ENCODE measurements at places on chromosomes 2 and 18.

GRCh38 chr18:10476338-10476791 is 21.9 kb downstream of the APCDD1 start:
- DNase-seq = no peak

DNA sequence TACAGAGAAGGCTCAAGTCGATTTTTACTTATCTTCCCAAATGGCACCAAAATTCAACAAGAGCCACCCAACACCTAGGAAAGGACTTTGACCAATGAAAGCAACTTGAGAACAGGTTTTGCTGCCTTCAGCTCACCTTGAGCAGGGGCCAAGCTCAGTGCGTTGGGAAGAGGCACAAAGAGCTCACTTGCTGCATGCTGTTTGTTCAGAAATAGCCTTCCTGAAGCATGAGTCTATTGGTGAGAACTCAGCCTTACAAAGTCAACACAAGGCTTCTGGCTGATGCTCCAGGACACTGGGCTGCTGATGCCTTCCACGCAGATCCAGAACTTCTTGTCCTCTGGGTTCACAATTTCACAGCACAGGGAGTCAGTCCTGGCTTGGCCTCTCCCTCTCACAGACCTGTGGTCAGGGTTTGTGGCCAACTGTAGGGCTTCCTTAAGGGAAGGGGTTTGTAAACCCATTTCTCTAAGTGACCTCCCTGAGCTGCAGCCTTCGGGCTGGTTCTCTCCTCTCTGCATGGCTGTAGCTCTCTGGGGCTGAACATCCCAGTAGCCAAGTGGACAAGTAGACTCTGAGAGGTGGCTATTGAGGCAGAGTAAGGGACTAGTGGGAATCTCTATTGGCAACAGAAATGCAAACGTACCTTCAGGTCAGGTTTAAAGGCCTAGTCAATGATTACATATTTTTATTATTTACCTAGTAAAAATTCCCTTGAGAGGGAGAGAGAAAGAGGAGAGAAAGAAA is 124.7 kb upstream of the GATA6 start:
- no peak for DNase-seq

GRCh38 chr2:50225021-50225928 is 806.7 kb downstream of the NRXN1 start:
- no peak for DNase-seq

GRCh38 chr2:20425884-20426283 is 21.0 kb upstream of the RHOB start:
- no peak for DNase-seq

DNA sequence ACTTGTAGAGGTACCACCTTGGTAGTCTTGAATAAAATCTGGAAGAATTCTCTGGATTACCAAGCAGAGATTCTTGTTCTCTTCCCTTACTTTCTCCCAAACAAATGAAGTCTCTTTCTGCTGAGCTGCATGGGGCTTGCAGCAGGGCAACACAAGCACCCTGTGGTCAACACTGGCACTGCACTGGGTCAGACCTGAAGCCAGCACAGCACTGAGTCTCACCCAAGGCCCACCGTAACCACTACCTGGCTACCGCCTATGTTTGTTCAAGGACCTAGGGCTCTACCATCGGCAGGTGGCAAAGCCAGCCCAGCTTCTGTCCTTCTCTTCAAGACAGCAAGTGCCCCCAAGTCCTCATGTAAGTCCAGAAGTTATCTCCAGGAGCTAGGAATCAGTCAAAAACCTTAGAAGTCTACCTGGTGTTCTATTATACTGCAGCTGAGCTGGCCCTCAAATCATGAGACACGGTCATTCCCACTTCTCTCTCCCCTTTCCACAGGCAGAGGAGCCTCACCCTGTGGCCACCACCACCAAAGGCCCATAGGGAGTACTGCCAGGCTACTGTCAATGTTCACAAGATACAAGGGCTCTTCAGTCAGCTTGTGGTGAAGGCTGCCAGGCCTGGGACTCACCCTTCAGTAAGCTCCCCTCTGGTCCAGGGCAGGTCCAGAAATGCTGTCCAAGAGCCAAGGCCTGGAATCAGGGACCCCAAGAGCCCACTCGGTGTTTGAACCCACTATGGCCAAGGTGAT is 18.4 kb downstream of the VPS54 start:
- DNase-seq = no peak

DNA sequence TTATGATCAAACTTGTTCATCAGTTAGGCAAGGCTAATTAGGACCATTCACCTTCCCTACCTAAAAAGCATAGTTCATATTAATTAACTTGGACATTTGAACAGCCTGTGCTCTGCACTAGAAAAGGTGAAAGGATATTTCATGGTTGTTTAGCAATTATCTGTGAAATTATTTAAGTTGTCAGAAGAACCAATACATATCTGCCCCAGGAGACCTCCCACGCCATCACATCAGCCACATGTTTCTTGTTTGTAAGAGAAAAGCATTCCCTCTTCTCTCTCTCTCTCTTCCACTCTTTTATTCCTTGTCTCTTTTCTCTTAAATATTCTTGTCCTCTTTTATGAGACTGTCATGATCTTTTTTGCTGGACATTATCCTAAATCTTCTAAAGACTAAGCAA is 282.0 kb upstream of the RND3 start:
- DNase-seq = no peak

DNA sequence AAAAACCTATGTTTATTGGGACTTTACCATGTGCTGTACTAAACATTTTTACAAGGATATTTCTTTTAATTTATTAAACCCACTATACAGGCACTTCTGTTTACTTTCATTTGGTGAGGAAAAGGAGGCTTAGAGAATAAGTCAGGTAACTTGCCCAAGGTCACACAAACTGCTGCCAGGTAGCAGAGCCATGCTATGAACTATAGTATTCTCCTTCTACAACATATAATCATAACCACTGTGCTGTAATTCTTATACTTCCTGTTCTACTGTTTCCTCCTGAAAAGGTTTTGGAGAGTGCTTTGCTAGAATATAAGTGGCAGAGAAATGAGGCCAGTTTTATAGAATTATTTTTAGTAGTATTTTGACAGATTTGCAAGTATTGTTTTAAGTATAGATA is 29.5 kb downstream of the SLC39A10 start:
- no peak for DNase-seq

GRCh38 chr2:146978577-146979555 is 866.0 kb upstream of the ACVR2A start:
- no peak for DNase-seq

DNA sequence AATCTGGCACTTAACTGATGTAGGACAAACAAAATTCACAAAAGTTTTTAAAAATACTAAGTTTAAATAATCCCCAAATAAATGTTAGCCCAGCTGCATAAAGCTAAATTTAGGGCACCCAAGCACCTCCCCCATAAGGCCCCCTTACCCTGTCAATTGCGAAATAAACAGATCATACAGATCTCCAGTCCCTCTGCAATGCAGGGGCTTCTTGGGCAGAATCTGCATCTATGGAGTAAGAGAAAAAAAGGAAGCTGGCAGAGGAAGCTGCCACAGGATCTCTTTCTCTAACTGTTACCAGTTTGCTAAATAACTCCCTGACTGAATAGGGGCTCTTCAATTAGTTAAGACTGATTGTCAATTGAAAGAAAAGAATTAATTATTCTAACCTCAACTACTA is 117.7 kb downstream of the MEMO1 start:
- DNase-seq = no peak
